ENCODE measurements at places on chromosomes 7 and 10.

DNA sequence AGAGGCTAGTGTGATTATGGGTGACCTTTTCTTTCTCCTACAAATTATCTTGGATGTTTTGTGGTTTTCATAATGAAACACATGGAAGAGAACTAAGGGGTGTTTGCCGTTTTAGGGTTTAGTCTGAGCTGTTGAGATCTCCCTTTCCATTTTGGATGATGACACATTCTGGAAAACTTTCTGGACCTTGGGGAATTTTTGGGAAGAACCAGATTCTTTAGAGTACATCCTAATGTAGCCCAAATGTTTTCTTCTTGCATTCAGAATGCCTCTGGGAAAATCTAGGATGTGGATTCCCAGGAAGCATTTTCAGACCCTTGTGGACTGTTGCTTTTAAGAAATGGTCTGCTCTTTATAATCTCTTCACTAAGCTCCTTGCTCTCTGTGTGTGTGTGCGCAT, 165.7 kb downstream of the SORCS3 start:
- DNase-seq = no peak

- no peak for DNase-seq
Observed at GRCh38 chr10:4851846-4852245, 25.8 kb downstream of the AKR1E2 start.

GRCh38 chr7:26705567-26705966, 158.8 kb downstream of the SKAP2 start:
- DNase-seq = peak; percentile 78

DNA sequence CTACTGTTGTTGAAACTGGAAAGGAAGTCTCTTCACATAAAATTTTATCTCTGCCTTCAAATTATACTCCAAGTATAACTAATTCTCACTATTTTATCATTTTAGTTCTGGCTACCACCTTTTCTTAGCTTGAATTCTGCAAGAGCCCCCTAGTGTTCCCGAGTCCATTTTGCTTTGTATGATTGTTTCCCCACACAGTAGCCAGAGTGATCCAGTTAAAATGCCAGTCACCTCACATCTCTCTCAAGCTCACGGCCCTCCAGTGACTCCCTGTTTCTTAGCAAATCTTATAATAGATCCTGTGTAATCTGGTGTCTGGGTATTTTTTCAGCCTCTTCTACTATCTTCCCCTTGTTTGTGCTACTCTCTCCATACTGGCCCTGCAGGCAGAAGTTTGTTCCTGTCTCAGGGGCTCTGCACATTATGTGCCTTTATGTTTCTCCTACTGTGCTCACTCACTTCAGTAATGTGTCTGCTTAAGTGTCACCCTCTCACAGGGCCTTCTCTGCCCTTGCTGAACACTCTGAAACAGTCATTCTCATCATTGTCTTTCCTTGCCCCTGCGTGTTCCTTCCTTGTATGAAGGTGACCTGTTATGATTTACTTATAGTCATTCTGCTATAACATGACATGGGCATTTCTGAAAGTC, 8.9 kb downstream of the WAC start:
- no peak for DNase-seq

DNA sequence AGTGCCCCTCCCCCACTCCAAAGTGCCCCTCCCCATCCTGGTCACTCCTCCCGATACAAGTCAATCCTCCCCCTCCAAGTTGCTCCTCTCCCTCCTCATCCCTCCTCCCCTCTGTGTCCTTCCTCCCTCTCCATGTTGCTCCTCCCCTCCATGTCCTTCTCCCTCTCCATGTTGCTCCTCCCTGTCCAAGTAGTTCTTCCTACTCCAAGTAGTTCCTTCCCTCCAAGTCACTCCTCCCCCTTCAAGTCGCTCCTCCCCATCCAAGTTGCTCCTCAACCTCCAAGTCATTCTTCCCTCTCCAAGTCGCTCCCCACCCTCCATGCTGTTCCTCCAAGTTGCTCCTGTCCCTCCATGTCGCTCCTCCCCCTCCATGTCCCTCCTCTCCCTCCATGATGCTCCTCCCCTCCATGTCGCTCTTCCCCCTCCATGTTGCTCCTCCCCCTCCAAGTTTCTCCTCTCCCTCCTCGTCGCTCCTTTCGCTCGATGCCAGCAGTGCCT, 8.6 kb upstream of the WBP1L start:
- DNase-seq = no peak

DNA sequence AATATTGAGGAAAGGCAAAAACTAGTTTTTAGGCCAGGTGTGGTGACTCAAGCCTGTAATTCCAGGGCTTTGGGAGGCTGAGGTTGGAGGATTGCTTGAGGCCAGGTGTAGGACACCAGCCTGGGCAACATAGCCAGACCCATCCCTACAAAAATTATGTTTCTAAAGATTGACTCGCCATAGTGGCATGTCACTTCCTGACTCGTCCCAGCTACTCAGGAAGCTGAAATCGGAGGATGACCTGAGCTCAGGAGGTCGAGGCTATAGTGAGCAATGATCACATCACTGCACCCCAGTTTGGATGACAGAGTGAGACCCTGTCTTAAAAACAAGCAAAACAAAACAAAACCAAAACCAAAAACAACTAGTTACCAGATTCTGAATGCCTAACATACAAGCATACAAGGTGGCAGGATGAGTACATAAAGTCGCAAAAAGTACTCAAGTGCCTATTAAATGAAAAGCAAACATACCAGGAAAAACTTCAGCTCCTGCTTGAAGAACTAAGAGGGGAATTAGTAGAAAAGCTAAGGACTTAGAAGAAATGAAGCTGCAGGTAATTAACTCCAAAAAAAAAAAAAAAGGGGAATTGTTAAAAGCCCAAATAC, 14.1 kb downstream of the ZNF398 start:
- no peak for DNase-seq

- peak; percentile 74 for DNase-seq
Observed at GRCh38 chr10:72260976-72261783, 12.5 kb upstream of the DDIT4 start.

DNA sequence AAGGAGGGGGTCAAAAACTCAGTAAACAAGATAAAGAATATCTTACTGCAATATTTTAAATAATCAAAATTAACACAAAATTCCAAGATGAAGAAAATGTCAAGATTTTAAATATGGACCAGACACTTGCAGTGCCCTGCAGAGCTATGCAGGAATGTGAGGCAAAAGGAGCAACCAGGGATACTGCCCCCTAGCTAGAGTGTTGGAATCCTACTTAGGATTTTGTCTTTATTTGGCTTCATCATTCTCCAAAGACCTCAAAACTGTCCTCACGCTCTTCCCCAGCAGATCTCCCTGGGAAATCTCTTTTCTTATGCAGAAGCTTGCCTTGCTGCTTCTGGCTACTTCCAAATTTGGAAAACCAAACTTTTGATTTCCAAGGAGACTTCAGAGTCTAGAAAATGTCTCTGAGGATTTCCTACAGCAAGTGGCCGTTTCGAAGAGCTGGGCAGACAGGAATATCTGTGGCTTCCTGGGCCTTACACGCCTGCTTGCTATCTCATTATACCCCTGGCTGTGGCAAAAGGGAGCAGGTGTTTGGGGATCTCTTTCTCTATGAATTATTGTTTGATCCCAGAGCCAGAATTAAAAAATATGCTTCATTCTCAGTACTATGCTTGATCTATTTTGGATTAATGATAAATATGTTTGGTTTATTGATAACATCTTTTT, 232.2 kb upstream of the BMPER start:
- DNase-seq = no peak

DNA sequence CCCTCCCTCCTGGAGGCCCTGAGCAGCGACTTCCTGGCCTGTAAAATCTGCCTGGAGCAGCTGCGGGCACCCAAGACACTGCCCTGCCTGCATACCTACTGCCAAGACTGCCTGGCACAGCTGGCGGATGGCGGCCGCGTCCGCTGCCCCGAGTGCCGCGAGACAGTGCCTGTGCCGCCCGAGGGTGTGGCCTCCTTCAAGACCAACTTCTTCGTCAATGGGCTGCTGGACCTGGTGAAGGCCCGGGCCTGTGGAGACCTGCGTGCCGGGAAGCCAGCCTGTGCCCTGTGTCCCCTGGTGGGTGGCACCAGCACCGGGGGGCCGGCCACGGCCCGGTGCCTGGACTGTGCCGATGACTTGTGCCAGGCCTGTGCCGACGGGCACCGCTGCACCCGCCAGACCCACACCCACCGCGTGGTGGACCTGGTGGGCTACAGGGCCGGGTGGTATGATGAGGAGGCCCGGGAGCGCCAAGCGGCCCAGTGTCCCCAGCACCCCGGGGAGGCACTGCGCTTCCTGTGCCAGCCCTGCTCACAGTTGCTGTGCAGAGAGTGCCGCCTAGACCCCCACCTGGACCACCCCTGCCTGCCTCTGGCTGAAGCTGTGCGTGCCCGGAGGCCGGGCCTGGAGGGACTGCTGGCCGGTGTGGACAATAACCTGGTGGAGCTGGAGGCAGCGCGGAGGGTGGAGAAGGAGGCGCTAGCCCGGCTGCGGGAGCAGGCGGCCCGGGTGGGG, 2.2 kb downstream of the TRIM56 start:
- no peak for DNase-seq

- DNase-seq = no peak
Observed at GRCh38 chr7:54483523-54483922, 58.7 kb upstream of the VSTM2A start.

GRCh38 chr7:73717991-73718405, 1.5 kb downstream of the STX1A start:
- DNase-seq = peak; percentile 81

- DNase-seq = no peak
Observed at GRCh38 chr7:17186745-17187530, 111.5 kb upstream of the AHR start.

DNA sequence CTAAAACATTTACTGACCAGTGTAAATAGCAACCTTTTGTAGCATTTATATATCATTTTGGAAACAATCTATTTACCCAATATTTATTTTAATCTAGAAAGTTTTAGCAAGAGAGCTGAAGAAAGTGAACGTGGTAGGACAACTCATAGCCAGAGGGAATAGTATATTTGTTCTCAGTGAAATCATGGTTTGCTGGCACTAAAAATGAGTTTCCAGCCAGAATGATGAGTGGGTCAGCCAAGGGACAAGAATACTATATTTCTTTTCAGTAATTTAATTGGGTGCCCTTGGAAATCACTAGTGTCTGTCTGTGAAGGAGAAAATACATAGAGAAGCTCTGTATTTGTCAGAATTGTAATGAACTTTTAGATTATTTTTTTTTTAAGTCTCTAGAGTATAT, 74.9 kb downstream of the MINPP1 start:
- DNase-seq = no peak

DNA sequence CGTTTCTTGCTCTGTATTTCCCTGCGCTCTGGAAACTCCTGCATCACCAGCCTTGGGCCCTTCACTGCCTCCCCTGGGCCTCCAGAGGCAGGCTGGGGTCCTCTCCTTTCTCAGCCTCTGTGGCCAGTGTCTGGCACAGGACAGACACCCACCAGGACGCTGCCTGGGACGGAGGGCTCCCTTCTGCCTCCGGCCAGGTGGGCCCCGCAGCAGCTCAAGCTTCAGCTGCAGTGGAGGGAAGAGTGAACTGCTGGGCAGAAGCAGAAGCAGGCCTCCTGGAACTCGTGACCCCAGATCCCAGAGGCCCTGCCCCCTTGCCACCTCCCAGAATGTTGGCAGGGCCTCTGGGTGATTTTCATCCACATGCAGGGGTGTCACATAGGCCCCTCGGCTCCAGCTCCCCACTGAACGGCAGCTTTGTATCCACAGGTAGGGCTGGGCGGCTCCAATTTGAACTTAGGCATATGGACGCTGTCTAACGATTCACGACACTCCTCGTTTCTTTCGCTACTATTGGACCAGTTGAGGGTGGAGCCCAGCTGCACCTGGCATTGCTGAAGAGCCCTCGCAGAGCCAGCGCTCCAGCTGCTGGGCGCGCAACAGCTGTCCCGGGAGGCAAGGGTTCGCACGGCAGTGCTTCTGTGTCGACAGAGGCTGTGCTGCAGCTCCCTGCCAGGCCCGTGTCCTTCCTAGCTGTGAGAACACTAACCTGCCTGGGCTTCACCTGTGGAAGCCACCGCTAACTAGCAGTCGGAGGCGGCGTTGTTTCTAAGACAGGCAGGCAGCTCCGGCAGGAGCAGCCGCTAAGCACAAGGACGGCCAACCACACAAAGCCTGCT, 18.4 kb upstream of the GPR146 start:
- DNase-seq = no peak

DNA sequence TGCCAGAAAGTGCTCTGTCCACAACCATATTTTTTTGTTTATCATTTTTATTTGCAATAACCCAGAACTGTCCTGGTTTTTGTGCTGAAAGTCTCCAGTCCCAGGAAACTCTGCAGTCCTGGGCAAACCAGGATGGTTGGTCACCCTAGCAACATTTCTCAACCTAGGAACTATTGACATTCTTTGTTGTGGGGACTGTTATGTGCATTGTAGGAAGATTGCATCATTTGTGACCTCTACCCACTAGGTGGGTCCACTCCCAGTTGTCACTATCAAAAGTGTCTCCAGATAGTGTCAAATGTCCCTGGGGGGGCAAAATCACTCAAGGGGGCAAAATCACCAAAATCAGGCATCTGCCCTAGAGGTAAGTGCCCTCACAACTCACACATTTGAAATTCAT, 14.0 kb upstream of the SRI start:
- no peak for DNase-seq

DNA sequence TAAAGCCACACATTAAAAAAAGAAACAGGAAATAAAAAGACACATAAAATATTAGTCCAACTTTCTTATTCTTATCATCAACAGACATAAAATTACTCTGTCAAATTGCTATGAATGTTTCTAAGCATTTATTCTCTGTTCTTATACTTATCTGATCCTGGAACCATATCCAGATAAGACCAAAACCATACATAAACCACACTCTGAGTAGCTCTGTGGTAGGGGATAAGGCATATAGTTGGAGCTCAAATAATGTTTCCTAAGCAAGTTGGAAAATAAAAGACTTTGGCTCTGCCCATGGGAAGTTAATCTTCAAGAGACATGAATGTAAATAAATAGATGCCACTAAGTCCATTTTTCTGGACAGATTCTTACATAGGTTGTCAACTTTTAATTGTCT, 103.1 kb upstream of the PLXDC2 start:
- peak; percentile 78 for DNase-seq

- DNase-seq = no peak
Observed at GRCh38 chr10:3139216-3139910, 33.2 kb downstream of the PITRM1 start.

DNA sequence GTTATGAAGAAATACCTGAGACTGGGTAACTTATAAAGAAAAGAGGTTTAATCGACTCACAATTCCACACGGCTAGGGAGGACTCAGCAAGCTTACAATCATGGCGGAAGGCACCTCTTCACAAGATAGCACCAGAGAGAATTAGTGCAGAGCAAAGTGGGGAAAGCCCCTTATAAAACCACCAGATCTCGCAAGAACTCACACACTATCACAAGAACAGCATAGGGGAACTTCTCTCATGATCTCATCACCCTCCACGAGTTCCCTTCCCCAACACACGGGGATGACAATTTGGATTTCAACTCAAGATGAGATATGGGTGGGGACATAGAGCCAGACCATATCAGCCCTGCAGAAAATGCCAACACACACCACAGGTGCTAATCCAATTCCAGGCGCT, 218.7 kb downstream of the PARD3 start:
- peak; percentile 27 for DNase-seq

- DNase-seq = no peak
Observed at GRCh38 chr10:123552760-123553554, 113.2 kb upstream of the GPR26 start.

- DNase-seq = no peak
Observed at GRCh38 chr7:1886361-1887064, 216.4 kb downstream of the ELFN1 start.

- DNase-seq = no peak
Observed at GRCh38 chr10:53646525-53646924, 873.9 kb upstream of the MBL2 start.

Measured in amniotic epithelial cell (primary cell).